ENCODE measurements at places on chromosomes 7 and 10.
A peak's percentile ranks its signal among the peaks of the same experiment; 100 is the strongest.

DNA sequence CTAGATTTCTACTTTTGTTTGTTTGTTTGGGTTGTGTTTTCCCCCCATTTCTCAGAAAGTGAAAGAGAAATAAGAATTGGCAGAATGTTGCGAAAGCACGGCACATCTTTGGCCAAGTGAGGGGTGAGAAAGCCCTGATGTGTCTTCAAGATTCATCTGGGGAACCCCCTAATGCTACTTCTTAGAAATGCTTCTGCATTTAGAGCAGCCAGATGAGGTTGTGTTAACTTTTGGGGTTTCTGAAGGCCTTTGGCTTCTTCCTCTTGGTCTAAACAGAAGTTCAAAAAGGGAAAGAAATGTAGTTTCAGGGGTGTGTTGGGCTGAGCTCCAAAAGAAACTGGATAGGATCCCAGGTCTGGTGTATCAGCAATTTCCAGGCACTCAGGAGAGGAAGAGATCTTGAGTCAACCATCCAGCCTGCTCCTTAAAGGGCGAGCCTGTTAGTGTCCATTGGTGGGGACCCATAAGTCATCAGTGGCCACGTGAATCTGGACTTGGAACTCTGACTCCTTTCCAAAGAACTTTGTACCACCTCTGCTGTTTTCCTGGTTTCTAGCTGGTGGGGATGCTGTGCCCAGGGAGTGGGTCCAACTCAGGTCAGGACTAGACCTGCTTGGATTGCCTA is 6.5 kb downstream of the DUSP5 start:
- DNase-seq: no peak

DNA sequence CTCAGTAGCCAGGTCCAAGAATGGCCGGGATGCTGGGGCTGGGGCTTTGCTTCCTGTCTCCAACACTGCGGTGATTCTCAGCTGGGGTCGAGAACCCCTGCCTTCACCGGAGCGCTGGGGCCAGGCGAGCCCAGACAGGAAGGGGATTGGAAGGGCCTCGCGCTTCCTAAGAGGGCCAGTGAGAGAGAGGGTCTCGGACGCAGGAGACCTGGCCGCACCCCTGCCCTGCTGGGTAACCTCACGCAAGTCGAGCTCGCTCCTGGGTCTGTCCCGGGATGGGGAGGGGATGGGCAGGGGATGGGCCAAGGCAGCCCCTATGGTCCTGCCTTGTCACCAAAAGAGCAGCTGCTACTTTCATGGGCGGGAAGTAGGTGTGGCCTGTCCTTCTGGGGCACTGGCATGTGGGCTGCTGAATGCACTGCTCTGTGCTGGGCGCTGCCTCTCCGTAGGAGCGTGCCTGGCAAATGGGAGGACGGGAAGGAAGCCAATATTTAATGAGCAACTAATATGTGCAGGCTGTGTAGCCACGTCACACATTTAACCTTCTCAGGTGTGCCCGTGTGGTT is 20.0 kb downstream of the KCNK18 start:
- no peak for DNase-seq

DNA sequence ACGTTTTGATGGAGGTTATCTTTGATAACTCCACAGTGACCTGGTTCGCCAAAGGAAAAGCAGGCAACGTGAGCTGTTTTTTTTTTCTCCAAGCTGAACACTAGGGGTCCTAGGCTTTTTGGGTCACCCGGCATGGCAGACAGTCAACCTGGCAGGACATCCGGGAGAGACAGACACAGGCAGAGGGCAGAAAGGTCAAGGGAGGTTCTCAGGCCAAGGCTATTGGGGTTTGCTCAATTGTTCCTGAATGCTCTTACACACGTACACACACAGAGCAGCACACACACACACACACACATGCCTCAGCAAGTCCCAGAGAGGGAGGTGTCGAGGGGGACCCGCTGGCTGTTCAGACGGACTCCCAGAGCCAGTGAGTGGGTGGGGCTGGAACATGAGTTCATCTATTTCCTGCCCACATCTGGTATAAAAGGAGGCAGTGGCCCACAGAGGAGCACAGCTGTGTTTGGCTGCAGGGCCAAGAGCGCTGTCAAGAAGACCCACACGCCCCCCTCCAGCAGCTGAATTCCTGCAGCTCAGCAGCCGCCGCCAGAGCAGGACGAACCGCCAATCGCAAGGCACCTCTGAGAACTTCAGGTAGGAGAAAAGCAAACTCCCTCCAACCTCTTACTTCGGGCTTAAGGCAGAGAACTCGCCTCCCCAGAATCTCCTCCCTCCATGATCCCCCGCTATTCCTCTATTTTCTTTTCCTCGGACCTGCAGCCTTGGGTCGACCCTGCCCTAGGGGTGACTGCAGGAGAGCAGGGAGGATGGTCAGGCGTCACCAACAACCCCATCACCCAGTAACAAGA is at the start of gene SERPINE1:
Gene SERPINE1, plus strand, starts transcription at position 454 of the 809 bp plus-strand sequence. CDS start 1,290 bp downstream, outside the sequence.
- DNase-seq: peak; percentile 61

DNA sequence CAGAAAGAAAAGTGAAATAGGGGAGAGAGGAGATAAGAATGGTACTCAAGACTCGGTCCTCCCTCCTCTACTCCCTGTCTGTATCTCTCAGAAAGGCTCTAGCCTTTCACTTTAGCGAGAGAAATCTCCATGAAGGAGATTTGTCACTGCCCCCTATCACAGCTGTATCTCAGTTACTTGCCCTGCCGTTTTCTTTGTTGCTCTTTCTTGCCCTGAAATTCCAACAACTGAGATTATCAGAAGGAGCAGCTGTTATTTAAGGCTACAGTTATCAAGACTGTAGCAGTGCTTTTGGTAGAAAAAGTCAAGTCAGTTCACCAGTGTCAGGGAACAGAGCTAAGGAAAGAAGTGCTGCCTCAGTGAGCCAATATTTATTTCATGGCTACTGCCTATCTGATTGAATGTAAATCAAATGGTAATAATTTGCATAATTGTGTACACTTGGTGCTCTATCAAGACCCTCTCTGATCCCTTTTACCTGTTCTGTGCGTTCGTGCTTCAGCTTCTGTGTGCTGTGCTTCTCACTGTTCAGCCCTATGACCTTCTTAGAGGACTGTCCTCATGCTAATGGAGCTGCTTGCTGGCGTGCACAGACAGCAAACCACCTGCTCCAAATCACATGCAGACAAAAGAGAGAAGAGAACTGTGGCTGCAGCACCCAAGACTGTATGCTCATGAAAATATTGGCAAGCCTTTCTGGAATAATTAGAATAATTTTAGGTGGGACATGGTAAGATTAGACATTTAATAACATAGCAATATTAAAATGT is 180.2 kb upstream of the FAM3C start:
- DNase-seq: no peak
